Common myeloid progenitor, CD34-positive (primary cell): ENCODE measurements at places on chromosomes 1 and 21.
A peak's percentile ranks its signal among the peaks of the same experiment; 100 is the strongest.

DNA sequence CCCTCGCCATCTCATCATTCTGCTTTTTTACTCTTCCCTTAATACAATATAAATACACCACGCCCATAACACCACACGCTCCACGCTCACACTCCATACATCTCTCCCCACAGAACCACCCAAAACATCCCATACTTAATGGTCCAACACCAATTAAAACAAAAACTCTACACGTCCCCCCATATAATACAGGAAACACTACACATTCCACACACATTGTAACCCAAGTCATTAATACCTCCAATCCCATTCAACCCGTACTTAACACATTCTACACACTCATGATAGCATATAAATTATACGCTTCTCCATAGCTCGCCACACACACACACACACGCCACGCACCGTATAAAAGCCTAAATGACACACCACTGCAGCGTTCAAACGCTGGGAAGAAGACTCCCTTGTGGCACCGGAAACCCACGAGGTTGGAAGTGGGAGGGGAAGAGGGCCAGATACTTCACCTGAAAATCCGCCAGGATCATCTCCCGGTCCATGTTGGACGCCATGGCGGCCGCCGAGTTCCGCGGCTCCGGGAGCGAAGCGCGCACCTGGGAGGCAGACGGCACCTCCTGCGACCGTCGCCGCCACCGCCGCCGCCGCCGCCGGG, 659 bp downstream of the FAF1 start:
- H3K27me3 ChIP-seq: no peaks in the 10 kb centered on the region
- peak overlapping the region; percentile 89 for H3K4me3 ChIP-seq
- peak; percentile 81 for DNase-seq
- no peak overlapping the region for H3K27ac ChIP-seq
- H3K36me3 ChIP-seq: no peaks in the 10 kb centered on the region
- peaks cover 9% of the 10 kb centered on the region for H3K4me1 ChIP-seq

- H3K27ac ChIP-seq: no peak overlapping the region
- DNase-seq: no peak
- H3K4me3 ChIP-seq: no peak overlapping the region
- peaks cover 18% of the 10 kb centered on the region for H3K4me1 ChIP-seq
- H3K27me3 ChIP-seq: no peaks in the 10 kb centered on the region
Observed at GRCh38 chr1:192534666-192535065, 40.9 kb upstream of the RGS1 start.

GRCh38 chr1:11576109-11576875, 77.9 kb downstream of the FBXO2 start:
- DNase-seq: no peak
- H3K4me3 ChIP-seq: no peak overlapping the region
- H3K27me3 ChIP-seq: peaks cover 2% of the 10 kb centered on the region
- no peaks in the 10 kb centered on the region for H3K36me3 ChIP-seq
- H3K27ac ChIP-seq: no peak overlapping the region

DNA sequence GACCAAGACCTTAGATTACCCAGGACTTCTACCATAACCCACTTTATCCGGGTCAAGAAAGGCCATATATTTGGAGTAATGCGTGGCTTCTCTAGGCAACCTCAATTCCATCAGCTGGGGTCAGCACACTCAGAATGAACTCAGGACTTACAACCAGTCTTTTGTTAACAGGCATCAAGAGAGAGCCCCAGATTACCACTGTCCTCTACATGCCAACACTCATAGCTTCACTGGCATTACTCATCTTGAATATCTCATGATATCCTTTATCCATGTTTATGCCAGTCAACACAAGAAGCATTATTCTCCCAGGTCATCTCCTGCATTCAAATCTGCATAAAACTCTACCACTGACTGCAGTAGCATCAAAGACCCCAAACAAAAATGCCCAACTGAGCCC, 6.6 kb upstream of the FCGR2A start:
- H3K27me3 ChIP-seq: no peaks in the 10 kb centered on the region
- peaks cover 43% of the 10 kb centered on the region for H3K4me1 ChIP-seq
- H3K27ac ChIP-seq: no peak overlapping the region
- H3K36me3 ChIP-seq: no peaks in the 10 kb centered on the region
- no peak overlapping the region for H3K4me3 ChIP-seq
- DNase-seq: no peak

DNA sequence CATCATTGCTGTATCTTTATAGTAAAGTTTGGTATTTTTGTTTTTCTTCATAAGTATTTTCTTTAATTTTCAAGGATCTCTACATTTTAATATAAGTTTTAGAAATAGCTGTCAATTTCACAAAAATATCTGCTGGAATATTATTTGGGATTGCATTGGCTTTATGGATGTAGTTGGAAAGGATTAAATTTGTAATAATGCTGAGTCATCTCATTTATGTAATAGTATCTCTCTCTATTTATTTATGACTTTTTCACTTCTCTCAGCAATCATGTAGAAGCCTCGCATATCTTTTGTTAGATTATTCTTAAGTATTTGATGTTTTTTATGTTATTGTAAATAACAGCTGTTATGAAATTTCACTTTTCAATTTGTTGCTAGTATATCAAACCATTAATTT, 223.1 kb upstream of the POGK start:
- H3K27me3 ChIP-seq: no peaks in the 10 kb centered on the region
- no peak overlapping the region for H3K27ac ChIP-seq
- no peaks in the 10 kb centered on the region for H3K36me3 ChIP-seq
- no peak overlapping the region for H3K4me3 ChIP-seq
- no peak for DNase-seq

- no peak for DNase-seq
- no peaks in the 10 kb centered on the region for H3K4me1 ChIP-seq
- no peak overlapping the region for H3K4me3 ChIP-seq
- no peak overlapping the region for H3K27ac ChIP-seq
Observed at GRCh38 chr1:85799737-85800136, 91.5 kb upstream of the ZNHIT6 start.

DNA sequence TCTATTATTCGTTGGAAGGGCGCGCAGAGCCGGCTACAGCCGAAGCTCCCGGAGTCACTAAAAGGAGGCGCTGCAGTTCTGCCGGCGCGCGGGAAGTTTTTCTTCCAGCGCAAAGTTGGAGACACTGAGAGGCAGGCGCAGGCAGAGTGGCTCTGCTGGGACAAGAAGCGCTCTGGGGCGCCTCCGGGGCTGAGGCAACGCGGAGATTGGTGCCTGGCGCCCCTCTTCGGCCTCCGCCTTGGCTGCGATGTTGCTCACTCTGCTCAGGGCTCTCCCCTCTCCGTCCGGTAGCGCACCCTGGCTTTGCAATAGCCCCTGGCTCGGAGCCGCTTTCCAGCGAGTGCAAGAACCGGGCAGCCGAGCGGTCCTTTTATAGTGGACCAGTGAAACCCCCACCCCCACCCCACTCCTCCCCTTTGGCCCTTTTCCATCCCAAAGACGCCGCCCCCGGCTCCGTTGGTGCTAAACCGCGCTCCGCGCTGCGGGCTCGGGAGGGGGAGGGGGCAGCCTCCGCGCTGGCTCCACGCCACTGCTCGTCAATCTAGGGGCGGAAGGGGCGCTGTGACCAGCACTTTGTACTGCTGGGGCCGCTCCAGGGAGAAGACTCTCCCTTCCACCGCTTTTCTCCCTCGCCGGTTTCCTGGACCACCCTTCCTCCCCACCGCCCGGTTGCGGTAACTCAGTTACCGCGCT, at the start of gene ADAMTS1:
Gene ADAMTS1, minus strand, starts transcription at position 344 of the 693 bp plus-strand sequence. CDS start 455 bp downstream, outside the sequence.
- H3K4me3 ChIP-seq: peak within 1 kb of the TSS; percentile 82
- H3K36me3 ChIP-seq: peaks cover 6% of the 10 kb centered on the region
- H3K27me3 ChIP-seq: peaks cover 5% of the 10 kb centered on the region
- DNase-seq: peak; percentile 73

GRCh38 chr21:20259031-20259867, 739.0 kb upstream of the NCAM2 start:
- H3K27me3 ChIP-seq: no peaks in the 10 kb centered on the region
- DNase-seq: no peak
- peaks cover 23% of the 10 kb centered on the region for H3K4me1 ChIP-seq
- H3K36me3 ChIP-seq: no peaks in the 10 kb centered on the region
- peak overlapping the region; percentile 69 for H3K27ac ChIP-seq

GRCh38 chr21:28974531-28975227, 18.0 kb downstream of the LTN1 start:
- no peak for DNase-seq
- peaks cover 14% of the 10 kb centered on the region for H3K36me3 ChIP-seq
- no peak overlapping the region for H3K4me3 ChIP-seq
- H3K4me1 ChIP-seq: no peaks in the 10 kb centered on the region
- H3K27ac ChIP-seq: no peak overlapping the region
- H3K27me3 ChIP-seq: no peaks in the 10 kb centered on the region

GRCh38 chr1:216223486-216223885, 199.8 kb downstream of the USH2A start:
- no peak for DNase-seq
- H3K4me3 ChIP-seq: no peak overlapping the region
- no peaks in the 10 kb centered on the region for H3K27me3 ChIP-seq

GRCh38 chr1:8357329-8358101, 39.6 kb downstream of the SLC45A1 start:
- H3K27ac ChIP-seq: no peak overlapping the region
- H3K4me1 ChIP-seq: no peaks in the 10 kb centered on the region
- H3K27me3 ChIP-seq: no peaks in the 10 kb centered on the region
- no peak for DNase-seq
- peaks cover 18% of the 10 kb centered on the region for H3K36me3 ChIP-seq

DNA sequence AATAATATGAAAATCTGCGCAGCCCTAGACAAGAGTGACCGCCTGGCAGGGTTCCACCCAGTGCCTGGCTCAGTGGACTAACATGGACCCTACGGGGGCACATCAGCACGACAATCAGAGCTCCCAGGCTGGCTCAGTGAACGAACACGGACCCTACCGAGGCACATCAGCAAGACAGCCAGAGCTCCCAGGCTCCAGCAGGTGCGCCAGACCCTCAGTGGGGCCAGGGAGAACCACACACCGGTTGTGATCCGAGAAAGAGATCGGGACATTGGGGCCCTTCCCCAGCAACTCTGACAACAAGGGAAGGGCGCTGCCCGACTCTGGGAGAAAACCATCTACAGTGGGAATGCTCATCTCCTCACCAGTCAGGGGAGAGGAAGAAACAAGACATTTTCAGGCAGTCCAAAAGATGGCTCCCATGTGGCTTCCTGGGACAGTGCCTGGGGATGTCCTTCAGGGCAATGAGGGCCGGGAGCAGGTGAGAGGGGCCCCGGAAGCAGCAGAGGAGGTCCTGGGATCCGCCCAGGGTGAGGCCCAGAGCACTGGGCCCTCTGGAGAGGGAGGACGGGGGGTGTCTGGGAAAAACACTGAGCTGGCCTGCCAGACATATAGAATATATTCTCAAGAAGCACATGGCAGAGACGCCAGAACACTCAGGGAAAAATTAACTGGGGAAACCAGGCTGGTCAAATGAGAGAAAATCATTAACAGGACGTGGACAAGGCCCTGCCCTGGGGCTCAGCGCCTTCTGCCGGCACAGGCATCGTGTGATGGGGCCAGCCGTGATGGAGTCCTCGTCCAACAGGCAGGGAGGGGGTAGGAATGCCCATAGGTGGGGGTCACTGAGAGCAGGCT, 4.8 kb downstream of the ARHGEF16 start:
- no peaks in the 10 kb centered on the region for H3K4me1 ChIP-seq
- no peaks in the 10 kb centered on the region for H3K36me3 ChIP-seq
- DNase-seq: no peak
- H3K27me3 ChIP-seq: no peaks in the 10 kb centered on the region
- H3K27ac ChIP-seq: no peak overlapping the region
- no peak overlapping the region for H3K4me3 ChIP-seq

- no peaks in the 10 kb centered on the region for H3K36me3 ChIP-seq
- no peak for DNase-seq
- no peaks in the 10 kb centered on the region for H3K4me1 ChIP-seq
Observed at GRCh38 chr1:187817782-187818181, 989.0 kb downstream of the PLA2G4A start.

DNA sequence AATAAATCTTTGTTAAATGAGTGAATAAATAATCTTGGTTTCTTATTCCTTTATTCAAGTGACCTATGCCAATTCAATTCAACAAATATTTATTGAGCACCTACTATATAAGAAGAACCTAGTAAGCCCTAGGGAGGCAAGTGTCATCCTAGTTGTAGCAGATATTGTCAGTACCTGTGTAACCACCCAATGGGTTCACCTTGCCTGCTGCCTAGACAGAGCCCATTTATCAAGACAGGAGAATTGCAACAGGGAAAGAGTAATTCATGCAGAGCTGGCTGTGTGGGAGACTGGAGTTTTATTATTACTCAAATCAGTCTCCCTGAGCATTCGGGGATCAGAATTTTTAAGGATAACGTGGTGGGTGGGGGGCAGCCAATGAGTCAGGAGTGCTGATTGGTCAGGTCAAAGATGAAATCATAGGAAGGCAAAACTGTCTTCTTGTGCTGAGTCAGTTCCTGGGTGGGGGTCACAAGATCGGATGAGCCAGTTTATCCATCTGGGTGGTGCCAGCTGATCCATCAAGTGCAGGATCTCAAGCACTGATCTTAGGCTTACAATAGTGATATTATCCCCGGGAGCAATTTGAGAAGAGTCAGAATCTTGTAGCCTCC, 53.8 kb upstream of the KCNA3 start:
- no peaks in the 10 kb centered on the region for H3K4me1 ChIP-seq
- no peak for DNase-seq
- H3K4me3 ChIP-seq: no peak overlapping the region
- no peak overlapping the region for H3K27ac ChIP-seq
- H3K27me3 ChIP-seq: no peaks in the 10 kb centered on the region

- H3K4me1 ChIP-seq: peaks cover 20% of the 10 kb centered on the region
- no peak overlapping the region for H3K4me3 ChIP-seq
- H3K27me3 ChIP-seq: no peaks in the 10 kb centered on the region
- DNase-seq: peak; percentile 92
- H3K36me3 ChIP-seq: peaks cover 2% of the 10 kb centered on the region
- peak overlapping the region; percentile 40 for H3K27ac ChIP-seq
Observed at GRCh38 chr21:43805275-43805800, 16.0 kb downstream of the RRP1 start.

GRCh38 chr1:173424782-173425407, 52.2 kb upstream of the PRDX6 start:
- no peak overlapping the region for H3K27ac ChIP-seq
- peaks cover 7% of the 10 kb centered on the region for H3K4me1 ChIP-seq
- no peak overlapping the region for H3K4me3 ChIP-seq
- DNase-seq: no peak
- no peaks in the 10 kb centered on the region for H3K36me3 ChIP-seq
- H3K27me3 ChIP-seq: no peaks in the 10 kb centered on the region

- H3K27me3 ChIP-seq: no peaks in the 10 kb centered on the region
- H3K4me1 ChIP-seq: no peaks in the 10 kb centered on the region
- H3K27ac ChIP-seq: no peak overlapping the region
- no peak for DNase-seq
- no peak overlapping the region for H3K4me3 ChIP-seq
Observed at GRCh38 chr21:28776251-28776650, 216.4 kb downstream of the LTN1 start.

GRCh38 chr1:15459771-15460707, 3.5 kb downstream of the CELA2A start:
- no peak for DNase-seq
- no peaks in the 10 kb centered on the region for H3K36me3 ChIP-seq
- H3K4me3 ChIP-seq: no peak overlapping the region
- no peak overlapping the region for H3K27ac ChIP-seq
- no peaks in the 10 kb centered on the region for H3K27me3 ChIP-seq

DNA sequence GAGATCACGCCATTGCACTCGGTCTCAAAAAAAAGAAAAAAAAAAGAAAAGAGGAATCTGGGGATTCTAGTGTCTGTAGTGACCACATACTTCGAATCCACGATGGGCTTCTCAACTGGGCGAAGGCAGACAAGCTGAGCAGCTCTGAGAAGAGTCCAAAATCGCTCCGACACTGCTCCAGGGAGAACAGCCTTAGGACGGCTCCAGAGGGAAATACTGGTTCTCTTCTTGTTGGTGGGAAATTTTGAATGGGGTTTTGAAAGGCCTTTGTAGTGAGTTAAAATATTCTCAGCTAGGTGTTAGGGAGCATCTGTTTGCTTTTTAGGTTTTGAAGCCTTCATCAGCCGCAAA, 18.3 kb upstream of the HJV start:
- no peaks in the 10 kb centered on the region for H3K27me3 ChIP-seq
- H3K4me3 ChIP-seq: no peak overlapping the region
- H3K36me3 ChIP-seq: no peaks in the 10 kb centered on the region
- no peak overlapping the region for H3K27ac ChIP-seq
